ENCODE measurements at places on chromosomes 3 and 15.

DNA sequence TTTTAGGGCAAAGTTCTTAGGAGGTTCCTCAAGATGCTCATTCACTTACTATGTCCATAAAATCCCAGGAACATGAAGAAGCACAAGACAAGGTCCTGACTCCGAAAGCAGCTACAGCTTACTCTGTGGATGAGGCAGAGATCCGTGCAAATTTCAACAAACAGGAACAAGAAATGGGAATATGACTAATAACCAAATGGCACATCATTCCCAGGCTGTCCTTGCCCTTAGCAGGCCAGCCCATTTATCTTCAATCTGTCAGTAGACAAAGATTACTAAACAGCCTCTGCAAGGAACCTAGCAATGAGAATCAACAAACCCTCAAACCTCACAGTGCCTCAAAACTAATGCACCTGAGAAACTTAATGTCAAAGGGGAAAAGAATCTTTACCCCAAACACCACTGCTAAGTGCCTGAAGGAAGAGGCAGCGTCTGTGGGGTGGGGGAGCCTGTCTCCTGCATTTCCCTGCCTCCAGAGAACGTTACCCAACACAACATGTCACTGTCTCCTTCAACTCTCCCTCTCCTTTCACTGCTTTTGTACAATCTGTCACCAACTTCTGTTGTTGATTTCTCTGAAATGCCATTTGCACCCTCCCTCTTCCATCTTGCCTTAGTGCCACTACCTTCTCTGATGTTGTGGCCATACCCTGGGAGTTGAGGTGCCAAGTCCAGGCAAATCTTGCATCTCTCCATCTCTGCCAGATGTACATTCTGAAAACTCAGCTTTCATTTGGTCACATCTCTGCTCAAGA lies 4.8 kb downstream of the TNFAIP8L3 start:
- no peak for DNase-seq

DNA sequence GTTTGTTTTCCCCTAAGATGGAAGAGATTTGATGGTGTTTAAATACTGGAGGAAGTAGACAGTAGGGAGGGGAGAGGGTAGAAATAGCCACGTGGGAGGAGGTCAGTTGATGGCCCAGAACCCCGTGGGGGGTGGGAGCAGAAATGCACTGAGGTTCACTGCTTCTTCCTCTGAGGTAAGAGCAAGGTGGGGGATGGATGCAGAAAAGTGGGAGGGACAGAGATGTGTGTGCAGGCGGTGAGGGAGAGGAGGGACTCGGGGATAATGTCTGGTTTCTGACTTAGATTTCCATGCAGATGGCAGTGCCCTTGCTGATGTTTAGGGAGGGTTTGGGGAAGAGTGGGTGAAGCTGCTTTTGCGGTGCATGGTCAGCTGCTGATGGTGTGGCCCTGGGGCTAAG lies 102.9 kb downstream of the ARNT2 start:
- no peak for DNase-seq

- no peak for DNase-seq
Observed at GRCh38 chr15:70521576-70522322, 241.6 kb downstream of the UACA start.

DNA sequence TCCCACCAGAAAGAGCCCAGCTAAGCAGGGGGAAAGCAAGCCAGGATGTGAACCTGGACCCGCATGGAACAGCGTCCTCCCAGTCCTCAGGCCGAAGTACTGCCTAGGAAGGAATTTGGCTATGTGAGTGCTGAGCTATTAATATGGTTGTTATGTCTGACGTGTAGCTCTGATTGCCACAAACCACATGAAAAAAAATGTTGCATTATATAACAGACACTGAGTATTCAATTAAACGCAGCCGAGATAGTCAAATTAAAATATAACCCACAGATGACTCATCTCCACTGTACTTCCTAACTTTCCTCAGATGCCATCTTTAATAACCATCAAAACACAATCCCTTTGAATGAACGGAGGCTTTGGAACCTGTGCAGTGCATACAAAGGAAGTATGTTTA lies 111.1 kb downstream of the GABRB3 start:
- DNase-seq: no peak

DNA sequence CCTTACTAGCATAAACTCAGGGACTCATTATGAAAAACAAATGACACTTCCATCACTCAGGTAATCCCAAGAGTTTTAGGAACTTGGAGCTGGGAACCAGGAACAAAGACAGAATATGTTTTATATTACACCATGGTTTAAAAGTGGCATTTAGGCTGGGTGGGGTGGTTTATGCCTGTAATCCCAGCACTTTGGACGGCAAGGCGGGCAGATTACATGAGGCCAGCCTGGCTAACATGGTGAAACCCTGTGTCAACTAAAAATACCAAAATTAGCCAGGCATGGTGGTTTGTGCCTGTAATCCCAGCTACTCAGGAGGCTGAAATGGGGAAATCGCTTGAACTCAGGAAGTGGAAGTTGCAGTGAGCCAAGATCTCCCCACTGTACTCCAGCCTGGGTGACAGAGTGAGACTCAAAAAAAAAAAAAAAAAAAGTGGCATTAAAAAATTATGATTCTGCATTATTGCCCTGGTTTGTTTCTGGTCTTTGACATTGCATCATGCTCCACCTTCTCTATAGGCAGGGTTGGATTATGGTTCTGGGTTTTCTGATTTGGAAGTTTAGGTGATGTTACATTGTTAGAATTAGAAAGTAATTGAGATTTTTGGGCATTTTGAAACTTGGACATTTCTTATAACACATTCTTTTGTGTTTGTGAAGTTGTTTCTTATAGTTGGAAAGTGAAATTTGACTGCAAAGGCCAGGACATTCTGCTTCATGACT lies 19.0 kb downstream of the SQOR start:
- no peak for DNase-seq

- DNase-seq: no peak
Observed at GRCh38 chr15:69909719-69910444, 187.8 kb downstream of the TLE3 start.

- DNase-seq: no peak
Observed at GRCh38 chr3:58963928-58964503, 85.8 kb downstream of the CFAP20DC start.

DNA sequence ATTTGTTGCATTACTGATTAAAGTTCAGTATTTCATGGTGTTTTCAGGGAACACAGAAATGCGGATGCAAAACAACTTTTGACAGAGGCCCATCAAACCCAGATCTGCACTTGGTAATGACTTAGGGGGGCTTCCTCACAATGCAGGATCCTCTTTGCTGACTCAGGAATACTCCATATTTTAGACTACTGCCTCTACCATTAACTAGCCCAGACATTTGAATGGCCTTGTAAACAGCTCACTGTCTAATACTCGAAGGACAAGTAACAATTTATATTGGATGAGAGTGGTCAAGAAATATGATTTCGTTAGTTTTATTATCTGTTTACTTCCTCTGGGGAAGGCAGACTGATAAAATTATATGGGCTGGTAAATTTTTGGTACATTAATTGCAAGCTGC lies 9.0 kb upstream of the KIF23 start:
- no peak for DNase-seq

GRCh38 chr3:20380295-20380694 lies 194.3 kb upstream of the SGO1 start:
- no peak for DNase-seq

- DNase-seq: no peak
Observed at GRCh38 chr3:28836199-28836598, 444.7 kb upstream of the RBMS3 start.

DNA sequence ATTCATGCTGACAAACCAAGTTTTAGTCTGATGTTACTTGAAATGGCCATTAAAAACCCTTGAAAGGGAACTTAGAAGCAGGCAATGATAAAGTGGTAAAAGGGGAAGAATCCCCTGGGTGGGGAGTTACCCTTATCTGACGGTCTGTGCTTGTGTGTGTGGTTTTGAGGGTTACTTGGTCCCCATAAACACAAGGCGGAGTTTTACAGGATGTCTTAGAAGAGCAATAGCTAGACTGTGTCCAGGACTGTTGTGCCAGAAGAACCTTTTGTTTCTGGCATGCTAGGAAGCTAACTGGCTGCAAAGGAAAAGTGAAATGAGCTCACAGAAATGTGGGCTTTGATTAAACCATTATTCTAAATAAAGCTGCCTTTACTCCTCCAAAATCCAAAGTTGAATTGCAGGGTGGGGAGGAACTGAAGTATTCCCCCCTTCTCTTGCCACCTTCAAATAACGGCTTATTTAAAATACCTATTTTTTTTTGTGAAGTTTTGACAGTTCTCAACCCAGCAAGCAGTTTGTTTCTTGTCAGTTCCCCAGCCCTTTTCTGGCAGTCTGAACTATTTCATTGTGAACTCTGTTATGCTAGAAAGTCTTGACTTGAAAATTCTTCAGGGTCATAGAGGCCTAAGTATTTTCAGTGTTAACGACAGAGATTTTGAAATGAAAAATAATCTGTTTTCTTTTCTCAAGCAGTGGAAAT lies 443.5 kb downstream of the OTOL1 start:
- DNase-seq: no peak

GRCh38 chr15:96408591-96409183 lies 78.2 kb downstream of the NR2F2 start:
- no peak for DNase-seq

DNA sequence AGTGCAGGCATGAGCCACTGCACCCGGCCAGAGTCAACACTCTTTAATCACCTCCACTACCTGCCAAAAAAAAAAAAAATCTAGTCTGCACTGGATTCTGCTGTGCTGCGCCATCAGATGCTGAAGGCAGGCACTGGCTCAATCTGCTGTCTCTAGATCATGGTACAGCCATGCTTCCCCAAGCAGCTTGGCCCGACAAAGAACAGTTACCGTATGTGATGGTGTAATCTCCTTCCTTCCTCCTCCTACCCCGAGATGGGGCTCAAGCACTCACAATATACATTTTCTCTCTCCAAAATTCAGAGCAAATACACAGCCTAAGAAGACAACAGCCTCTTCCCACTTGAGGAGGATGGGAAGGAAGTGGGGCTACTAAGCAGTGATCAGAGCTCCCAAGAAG lies 45.1 kb downstream of the DAPK2 start:
- no peak for DNase-seq

- DNase-seq: no peak
Observed at GRCh38 chr15:43648649-43649429, at the start of gene CATSPER2. Gene CATSPER2, minus strand, starts transcription at chr15:43648844. Its CDS starts 783 bp downstream, at chr15:43648061.

- DNase-seq: no peak
Observed at GRCh38 chr3:54845551-54845950, 82.3 kb downstream of the LRTM1 start.
